NCI-H446 (cell line): ENCODE measurements at places on chromosomes 12 and 14.

GRCh38 chr12:17134315-17134714 is 528.4 kb upstream of the LMO3 start:
- no peak for DNase-seq

- no peak for DNase-seq
Observed at GRCh38 chr14:54718046-54718445, 151.1 kb downstream of the SAMD4A start.

DNA sequence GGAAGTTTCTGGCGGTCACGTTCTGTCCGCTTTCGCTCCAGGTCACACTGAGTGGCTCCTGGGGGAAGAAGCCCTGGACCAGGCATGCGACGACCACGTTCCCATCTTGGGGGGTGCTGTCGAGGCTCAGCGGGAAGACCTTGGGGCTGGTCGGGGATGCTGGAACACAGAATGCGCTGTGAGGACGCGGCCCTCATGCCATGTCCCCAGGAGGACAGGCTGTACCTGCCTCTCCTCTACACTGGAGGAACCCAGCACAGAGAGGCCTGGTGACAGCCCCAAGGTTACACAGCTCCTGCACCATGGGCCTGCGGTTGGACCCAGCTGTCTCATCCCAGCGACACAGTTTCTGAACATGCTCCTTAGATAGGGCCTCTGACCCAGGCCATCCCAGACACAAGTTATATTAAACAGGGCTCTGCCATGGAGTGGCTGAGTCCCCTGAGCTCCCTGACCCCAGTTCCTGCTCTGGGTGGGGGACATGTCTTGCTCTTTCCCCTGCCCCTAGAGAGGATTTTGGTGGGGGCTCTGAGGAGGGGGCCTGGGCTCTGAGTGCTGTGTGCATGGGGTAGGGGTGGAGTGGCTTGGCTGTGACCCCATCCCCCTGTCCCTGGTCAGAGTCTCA is 62.0 kb downstream of the TMEM121 start:
- DNase-seq = no peak

- no peak for DNase-seq
Observed at GRCh38 chr14:24102357-24103048, 8.4 kb downstream of the PCK2 start.

DNA sequence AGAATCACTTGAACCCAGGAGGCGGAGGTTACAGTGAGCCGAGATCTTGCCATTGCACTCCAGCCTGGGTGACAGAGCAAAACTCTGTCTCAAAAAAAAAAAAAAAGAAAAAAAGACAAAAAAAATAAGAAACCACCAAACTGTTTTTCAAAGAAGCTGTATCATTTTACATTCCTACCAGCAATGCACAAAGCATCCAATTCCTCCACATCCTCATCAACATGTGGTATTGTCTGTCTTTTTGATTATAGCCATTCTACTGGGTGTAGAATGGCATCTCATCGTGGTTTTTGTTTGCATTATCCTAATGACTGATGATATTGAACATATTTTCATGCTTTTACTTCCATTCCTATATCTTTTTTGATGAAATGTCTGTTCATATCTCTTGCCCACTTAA is 36.2 kb upstream of the GNG2 start:
- DNase-seq = no peak

DNA sequence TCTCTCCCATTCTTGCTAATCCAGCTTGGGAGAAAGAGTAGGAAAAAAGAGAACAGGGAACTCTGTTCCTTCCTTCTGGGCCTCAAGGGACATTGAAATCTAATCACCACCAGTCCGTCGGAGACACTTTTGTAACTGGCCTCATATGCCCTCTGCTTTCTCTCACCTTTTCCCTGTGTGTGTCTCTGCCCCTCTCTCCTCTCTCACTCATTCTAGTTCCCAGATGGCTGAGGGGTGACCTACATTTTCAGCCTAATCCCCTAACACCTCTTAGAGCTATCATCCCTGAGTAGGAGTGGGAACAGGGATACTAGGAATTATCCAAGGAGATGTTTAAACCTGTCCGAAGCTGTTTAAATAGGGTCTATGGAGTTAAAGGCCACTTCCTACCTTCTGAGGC is 8.9 kb upstream of the PCK2 start:
- no peak for DNase-seq

GRCh38 chr12:115869604-115870003 is 407.9 kb downstream of the MED13L start:
- no peak for DNase-seq

DNA sequence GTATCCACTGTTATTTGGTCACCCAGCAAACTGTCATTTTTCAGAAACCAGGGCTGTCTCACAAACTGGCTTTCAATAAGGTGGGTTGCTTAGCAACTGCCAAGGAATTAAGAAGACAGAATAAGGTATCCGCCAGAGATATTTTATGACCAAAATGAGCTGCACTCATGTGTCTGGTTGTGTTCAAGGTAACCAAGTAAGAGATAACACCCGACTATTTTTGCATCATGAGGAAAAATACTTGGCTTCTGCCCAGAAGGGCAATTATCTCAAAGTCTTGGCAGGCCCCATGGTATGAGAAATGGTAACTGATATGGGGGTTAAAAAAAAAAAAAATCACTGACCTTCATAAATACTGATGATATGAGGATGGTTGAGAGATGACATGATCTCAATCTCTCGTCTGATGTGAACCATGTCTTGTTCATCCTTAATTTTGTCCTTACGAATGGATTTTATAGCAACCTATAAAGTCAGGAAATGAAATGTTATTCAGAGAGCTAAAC is 32.6 kb downstream of the NUAK1 start:
- no peak for DNase-seq

- DNase-seq = no peak
Observed at GRCh38 chr14:66117600-66117999, 368.6 kb upstream of the CCDC196 start.

DNA sequence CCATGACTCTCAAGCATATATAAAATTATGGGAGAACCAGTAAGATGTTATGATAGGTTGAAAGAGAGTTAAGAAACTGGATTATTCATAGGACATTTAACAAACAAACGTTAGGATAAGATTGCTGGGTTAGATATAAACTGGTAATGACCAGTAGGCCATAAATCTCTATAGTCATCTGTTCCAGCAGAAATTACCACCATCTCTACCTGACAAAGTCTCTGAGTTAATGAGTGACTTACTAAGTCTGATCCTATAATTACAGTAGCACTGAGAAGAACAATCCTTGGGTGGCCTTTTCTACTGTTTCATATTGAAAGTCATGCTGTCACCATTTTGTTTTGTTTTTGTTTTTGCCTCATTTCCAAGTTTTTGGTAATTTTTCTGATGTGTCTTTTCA is 136.9 kb upstream of the CNOT2 start:
- no peak for DNase-seq

DNA sequence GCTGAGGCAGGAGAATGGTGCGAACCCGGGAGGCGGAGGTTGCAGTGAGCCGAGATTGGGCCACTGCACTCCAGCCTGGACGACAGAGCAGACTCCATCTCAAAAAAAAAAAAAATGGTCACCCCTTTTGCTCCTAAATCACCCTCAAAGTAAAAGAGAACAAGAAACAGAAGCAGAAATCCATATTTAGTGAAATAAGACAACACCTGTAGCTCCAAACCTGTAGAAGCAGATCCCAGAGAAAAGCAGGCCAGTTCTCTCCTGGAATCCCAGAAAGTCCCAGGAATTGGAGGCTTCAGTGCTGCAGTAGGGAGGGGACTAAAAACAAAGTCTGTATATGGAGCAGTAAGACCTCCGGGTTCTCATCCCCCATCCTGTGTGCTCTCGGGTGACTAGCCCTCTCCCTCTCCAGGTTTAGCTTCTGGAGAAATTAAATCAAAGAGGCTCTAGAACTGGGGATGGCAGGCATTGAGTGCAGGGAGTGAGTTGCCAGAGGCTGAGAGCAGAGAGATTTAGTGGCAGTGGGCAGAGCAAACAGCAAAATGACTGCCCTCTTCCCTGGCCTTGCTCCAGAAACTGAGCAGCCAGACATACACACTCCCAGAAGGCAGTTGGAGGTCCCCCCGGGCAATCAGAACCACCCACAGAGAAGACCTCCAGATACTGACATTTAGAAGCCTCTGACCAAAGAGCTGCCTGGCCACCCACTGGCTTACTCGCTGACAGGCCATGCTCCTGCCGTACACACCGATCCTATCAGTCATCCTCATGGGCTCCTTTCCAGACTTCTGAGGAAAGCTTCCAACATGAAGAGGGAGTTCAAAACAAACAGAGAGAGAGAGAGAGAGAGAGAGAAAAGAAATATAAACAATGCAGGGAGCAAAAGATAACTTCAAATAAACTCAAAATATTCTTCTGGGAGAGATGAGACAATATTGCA is 6.3 kb upstream of the MLXIP start:
- DNase-seq = peak; percentile 66

- DNase-seq = no peak
Observed at GRCh38 chr14:81571437-81571836, 37.8 kb upstream of the SEL1L start.

GRCh38 chr12:30357766-30358490 is 337.7 kb downstream of the IPO8 start:
- DNase-seq = no peak

DNA sequence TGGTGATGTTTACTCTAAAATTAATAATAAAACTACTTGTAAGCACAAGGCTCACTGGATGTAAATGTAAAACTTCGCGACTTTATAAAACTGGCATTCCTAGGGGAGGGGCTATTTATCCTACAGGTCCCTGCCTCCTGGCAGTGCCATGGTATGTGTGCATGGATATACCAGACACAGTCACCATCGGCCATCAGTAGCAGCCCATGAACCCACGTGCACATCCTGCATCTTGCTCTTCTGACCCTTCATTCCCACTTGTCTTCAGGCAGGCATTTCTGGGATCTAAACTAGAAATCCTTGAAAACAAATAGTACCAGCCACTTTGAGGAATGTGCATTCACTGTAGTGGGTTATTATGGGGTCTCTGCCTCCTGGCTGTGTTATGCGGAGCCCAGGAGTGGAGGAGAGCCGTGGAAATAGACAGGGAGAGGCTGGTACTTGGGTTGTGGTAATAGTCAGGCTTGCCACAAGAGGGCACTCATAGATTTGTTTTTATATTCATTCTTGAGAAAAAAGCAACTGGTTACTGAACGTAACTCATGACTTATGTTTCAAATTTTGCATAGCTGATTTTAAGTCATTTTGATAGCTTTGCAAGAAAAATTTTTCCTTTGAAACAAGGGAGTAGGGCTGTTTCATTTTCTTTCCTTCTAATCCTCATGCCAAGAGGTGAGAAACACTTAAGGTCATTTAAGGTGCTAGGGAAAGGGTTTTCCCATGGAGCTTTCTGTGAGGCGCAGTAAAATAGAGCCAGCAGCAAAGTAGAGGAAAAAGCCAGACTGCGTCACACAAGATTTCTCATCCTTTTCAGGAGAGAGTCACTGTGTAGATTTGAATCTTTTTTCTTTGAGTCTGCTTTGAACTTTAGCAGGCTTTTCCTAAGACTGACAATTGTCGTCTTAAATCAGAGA is 17.4 kb upstream of the GALNT16 start:
- peak; percentile 39 for DNase-seq

- no peak for DNase-seq
Observed at GRCh38 chr14:36503771-36504741, 16.0 kb downstream of the NKX2-1 start.

- DNase-seq = no peak
Observed at GRCh38 chr12:110577864-110578693, 5.0 kb downstream of the PPTC7 start.

- DNase-seq = no peak
Observed at GRCh38 chr12:84638811-84639368, 273.7 kb downstream of the SLC6A15 start.

- DNase-seq = no peak
Observed at GRCh38 chr12:24507827-24508226, 441.1 kb downstream of the BCAT1 start.

DNA sequence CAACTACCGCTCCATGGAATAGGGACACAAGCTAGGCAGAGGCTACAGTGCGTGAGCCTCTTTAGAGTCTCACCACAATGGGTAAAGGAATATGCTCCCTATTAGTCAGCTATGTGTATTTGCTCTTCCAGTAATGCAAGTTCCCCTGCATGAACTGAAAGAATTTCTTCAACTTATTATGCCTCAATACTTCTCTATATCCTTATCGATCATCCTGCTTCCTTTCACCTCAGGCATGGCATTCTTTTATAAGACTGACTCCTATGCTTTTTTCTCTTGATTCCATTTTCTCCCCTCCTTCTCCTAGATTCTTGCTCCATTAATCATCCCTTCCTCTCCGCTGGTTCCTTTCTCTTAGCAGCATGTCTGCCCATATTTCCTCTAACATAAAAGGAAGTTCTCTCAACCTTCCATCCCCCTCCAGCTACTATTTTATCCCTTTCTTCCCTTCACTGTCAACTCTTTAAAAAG is 94.5 kb upstream of the CPM start:
- DNase-seq = no peak

DNA sequence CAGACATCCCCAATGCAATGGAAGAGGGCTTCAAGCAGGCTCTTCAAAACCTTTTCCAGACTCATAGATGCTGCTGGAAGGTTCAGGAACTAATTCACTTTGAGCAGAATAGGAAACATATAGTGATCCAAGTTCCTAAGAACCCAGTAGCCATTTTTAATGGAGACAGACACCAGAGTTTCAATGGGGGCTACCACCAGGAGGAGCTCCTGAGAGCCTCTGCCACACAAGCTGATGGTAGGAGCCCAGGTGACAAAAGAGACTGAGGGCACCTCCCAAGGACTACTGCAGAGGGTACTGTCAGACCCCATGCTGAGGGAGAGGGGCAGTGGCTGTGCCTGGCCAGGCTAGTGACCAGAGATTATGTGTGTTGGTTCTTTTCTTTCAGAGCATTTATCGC is 45.9 kb downstream of the IFNG start:
- DNase-seq = no peak

- no peak for DNase-seq
Observed at GRCh38 chr12:94126067-94126466, 22.3 kb upstream of the PLXNC1 start.

DNA sequence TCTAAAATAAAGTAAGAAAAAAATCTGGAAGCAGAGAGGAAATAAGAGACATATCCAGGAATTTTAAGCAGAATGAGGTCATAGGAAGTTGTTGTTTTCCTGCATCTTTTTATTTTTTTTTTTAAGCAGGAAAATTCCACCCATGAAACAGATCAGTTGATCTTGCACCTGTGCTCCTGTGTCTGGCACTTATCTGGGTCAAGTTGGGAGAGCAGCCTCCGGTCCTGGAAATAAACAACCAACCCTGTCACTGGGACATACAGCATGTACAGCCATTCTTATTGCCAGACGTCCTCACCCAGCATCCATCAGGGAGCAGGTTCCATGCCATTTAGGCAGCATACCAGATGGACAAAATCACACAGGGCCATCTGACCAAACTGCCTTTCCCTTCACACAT is 266.0 kb upstream of the BTG1 start:
- no peak for DNase-seq
